Glutamatergic neuron (in vitro differentiated cells): ENCODE measurements at places on chromosomes 3 and 15.

- no peak for DNase-seq
Measured at GRCh38 chr3:160403796-160404470, 4.5 kb downstream of the SMC4 start.

DNA sequence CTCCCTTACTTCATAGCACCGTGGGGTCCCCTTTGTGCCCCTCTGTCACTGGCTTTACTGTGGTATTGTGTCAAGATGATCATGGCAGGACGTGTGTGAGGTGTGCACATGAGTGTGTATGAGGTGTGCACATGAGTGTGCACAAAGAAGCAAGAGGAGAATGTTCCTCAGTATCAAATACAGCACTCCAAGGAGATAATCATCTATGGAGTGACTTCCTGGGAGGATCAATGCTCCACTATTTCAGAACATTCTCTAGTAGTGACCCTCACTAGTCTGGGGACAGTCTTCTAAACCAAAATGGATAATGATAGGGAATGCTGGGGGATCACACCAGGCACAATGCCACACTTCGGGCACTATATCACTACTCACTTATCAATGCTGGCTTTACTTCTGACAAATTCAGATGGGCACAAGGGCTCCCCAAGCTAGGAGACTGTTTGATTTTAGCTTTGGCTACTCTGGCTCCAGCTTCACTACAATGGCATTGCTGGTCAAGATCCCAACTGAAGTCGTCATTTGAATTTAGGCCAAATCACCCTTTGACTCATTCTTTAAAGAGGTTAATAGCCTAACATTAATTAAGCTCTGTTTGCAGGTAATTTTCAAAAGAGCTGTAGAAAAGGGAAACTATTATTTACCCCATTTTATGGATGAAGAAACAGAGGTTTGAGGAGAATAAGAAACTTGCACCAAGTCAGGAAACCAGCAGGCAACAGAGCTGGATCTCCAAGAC, 124.1 kb downstream of the THRB start:
- no peak for DNase-seq

DNA sequence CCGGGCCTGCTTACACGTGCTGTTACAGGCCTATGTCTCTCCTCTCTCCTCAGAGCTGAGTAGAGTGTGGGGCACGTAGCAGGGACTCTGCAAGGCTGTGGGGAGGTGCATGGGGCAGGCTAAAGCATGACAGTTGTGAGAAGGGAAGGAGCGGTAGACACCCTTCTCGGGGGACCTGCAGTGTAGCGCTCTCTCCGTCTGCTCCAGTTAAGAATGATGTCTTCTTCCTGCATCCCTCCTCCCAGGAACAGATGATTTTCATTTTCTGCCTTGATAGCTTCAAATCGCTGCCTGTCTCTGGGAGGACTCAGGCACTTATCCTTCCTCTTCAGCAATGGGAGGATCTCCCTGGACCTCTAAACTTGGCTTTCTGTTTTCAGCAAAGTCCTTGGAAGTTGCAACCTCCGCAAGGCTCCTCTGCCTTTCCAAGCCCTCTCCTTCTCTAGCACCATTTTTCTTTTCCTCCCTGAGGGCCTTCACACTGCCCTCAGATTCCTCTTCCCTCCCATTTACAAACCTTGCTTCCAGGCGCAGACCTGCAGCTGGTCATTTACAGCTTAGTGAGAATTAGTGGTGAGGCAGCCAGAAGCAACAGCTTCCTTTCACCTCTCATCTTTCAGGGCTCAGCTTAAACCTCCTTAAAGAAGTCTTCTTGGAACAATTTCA, 23.4 kb upstream of the TLE3 start:
- no peak for DNase-seq

DNA sequence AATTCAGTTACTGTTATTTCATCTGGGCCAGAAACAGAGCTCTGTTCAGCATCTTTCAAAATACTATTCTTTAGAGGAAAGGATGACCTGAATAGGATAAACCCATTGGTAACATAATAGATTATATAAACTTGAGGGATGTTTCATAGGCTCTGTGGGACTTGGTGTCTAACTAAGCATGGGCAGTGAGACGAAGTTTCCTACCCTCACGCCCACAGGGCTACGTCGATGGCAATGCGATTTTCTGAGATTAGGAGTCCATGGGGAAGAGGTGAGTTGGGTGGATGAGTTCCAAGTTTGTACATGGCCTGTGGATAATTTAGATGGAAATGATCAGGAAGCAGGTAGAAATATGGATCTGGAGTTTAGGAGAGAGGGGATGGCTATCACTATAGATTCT, 115.2 kb upstream of the TBL1XR1 start:
- DNase-seq: no peak

- DNase-seq: peak; percentile 83
Measured at GRCh38 chr15:101014921-101015841, 96.0 kb downstream of the LRRK1 start.

DNA sequence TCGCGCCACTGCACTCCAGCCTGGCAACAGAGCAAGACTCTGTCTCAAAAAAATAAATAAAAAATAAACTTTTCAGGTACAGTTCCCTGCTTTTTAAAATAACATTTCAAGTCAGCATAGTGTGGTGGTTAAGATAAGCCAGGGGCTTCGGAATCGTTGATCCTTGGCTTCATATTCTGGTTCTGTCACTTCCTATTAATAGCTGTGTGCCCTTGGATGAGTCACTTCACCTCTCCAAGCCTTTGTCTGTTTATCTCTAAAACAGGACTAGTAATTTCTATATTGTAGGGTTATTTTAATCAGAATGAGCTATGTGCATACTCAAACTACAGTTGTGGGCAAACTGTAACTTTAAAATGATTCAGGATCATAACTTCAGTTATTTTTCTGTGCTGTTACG, 53.8 kb upstream of the SENP5 start:
- DNase-seq: no peak

DNA sequence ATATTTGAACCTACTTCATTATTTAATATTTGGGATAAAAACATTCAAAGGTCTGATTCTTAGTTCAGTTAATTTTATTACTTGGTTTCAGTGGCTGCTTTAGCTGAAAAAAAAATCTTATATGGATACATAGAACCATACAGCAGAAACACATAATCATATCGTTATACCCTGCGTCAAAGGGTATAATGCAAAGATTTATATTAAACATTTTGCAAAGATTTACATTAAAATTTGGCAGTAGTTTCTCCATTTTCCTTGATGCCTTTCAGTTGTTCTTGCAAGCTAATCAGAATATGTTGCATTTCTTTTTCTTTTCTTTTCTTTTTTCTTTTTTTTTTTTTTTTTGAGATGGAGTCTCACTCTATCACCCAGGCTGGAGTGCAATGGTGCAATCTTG, 31.4 kb downstream of the CLDN11 start:
- no peak for DNase-seq

DNA sequence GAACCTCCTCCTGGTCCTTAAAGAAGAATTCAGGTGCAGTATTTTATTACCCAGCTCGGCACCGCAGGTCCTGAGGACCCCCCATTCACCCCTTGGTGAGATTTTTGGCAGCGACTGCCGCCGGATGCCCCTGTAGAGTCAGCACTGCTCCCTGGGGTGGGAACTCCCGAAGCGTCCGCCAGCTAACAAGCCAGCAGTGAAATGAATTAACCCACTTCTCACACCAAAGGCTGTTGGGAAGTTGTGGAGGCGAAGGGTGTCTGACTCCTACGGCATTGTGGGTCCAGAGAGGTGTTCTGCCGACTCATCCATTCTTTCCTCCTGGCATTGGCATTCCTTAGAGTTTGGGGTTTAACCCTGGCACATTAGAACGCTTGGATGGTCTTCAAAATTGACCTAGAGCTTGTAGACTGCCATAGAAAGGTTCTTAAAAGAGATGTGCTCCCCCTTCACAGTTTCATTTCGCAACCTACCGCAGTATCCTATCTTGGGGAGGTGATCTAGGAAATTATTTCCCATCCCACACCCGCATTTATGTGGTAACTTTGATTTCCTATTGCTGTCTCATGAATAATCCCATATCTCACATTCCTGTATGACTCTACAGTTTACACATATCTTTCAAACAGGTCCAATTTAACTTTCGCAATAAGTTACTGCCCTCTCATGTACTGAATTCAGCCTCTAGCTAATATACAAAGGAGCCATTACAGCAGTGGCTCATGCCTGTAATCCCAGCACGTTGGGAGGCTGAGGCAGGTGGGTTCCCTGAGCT, 879 bp upstream of the EIF5A2 start:
- DNase-seq: no peak

- DNase-seq: no peak
Measured at GRCh38 chr3:173096140-173096539, 44.9 kb downstream of the SPATA16 start.

DNA sequence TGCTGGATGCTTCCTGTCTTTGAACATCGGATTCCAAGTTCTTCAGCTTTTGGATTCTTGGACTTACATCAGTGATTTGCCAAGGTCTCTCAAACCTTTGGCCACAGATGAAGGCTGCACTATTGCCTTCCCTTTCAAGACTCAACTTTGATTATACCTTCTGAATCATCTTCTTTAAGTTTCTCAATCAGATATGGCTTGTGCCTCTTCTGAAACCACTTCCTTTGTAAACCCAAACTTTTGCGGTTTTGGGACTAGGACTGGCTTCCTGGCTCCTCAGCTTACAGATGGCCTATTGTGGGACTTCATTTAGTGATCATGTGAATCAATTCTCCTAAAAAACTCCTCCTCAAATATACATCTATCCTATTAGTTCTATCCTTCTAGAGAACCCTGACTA, 47.1 kb upstream of the CADPS start:
- no peak for DNase-seq

- DNase-seq: no peak
Measured at GRCh38 chr3:11002371-11002807, 9.8 kb downstream of the SLC6A1 start.

- DNase-seq: no peak
Measured at GRCh38 chr15:95016511-95017229, 785.3 kb downstream of the MCTP2 start.

DNA sequence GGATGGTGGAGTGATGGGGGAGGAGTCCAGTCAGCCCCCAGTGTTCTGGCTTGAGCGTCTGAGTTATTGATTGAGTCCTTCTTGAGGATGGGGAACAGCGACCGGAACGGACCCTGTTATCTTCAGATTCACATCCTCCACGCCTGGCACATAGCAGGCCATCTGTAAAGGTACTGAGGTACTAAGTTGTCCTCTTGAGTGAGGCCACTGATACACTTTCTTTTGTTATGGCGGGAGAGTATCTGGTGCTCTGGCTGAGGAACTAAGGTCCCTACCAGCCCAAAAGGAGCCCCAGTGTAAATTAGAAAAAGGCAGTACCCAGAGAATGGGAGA, 16.7 kb upstream of the HRH1 start:
- no peak for DNase-seq

DNA sequence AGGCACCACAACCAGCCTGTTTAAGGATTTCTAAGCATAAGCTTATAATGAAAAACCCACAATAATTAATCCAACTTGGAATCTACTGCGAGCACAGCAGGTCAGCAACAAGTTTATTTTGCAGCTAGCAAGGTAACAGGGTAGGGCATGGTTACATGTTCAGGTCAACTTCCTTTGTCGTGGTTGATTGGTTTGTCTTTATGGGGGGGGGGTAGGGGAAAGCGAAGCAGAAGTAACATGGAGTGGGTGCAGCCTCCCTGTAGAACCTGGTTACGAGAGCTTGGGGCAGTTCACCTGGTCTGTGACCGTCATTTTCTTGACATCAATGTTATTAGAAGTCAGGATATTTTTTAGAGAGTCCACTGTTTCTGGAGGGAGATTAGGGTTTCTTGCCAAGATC, 15.1 kb downstream of the APOD start:
- no peak for DNase-seq

- DNase-seq: no peak
Measured at GRCh38 chr15:37893309-37893708, 41.1 kb upstream of the TMCO5A start.

- no peak for DNase-seq
Measured at GRCh38 chr3:139793408-139793807, 115.6 kb upstream of the NMNAT3 start.

- DNase-seq: no peak
Measured at GRCh38 chr3:122987736-122988319, 39.7 kb downstream of the SEMA5B start.

DNA sequence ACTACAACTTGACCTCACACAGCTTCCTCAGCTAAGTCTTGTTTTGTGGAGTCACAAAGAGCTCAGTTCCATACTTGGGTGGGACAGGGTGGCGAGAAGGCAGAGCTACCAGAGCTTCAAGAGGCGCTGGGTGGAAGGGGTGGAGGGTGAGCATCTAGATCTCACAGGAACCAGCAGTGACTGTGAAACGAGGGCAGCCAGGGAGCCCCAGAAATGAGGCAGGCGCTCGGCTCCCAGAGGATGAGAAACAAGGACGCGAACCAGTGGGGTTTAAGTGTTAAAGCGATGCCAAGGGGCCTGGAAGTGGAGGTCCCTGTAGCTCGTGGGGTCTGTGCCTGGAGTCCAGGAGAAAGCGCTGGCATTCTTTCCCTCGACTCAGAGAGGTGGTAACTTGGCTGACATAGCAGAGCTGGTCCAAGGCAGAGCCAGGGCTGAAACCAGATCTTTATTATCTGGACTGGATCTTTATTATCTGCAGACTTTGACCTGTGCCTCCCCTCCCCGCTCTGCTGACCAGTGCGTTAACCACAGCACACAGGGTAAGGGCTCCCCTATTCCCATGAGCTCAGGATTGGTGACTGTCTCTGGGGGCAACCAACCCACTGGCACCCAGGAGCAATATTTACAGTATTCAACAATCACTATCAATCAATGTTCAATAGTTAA, 26.2 kb upstream of the TRPM1 start:
- DNase-seq: no peak

DNA sequence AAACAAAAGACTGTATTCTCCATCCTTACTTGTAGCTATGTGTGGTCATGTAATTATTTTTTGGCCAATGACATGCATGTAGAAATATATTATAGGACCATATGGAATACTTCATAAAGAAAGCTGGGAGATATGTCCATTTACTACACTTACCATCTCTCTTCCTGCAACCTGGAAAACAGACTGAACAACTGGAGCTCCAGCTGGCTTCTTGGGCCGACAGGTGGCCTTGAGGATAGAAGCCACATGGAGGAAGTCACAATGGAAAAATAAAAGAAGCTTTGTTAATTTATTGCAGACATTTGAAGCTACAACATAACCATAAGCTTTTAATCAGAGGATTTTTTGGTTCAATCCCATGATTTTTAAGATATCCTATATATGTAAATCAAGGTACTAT, 167.9 kb upstream of the CBLB start:
- no peak for DNase-seq

DNA sequence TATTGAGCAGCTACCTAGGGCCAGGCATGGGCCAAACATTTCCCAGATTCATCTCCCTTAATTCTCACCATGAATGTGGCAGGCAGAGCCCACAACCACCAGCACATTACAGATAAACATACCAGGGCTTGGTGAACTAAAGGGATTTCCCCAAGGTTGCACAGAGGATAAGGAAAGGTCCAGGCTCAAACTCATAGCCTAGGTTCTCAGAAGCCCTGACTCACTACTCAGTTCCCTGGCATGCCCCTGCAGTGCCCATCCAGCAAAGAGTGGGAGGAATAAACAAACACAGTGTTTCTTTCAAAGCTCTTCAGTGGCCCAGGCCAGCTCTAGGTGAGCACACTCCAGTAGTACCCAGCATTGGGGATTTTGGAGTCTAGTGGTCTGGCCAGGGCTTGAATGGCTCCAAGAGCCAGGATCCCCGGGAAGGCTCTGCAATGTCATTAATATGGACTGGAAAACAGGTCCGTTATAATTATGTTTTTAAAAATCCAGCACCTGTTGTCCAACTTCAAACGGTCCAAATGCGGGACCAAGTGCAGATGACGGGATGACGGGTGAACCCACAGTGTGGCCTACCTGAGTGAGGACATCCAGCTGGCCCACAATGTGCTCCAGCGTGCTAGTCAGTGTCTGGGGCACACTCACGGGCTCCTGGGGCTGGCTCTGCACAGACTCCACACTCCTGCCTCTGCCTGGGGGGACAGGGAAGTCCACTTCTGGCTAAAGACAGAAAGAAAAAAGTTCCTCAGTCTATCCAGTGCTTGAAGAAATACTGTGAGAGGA, 39.8 kb upstream of the DUSP7 start:
- no peak for DNase-seq
